Pancreas (tissue), 10 donors: ENCODE measurements at places on chromosomes 2 and 18. TPM values are rescaled to one million over a fixed set of nuclear protein-coding genes. Genes with fewer than 3 reads are reported as not detected.

The ANKRD44 gene
- 12.5 TPM for total RNA-seq

The SNORC gene
- 1.5 TPM for total RNA-seq

The DCC gene
- total RNA-seq: 0.18 TPM

The ALPG gene
- not detected for total RNA-seq

- DNase-seq: no peak
Observed at GRCh38 chr2:109138449-109138848, 9.4 kb downstream of the SH3RF3 start.

GRCh38 chr18:29644276-29644675 is 1398.3 kb downstream of the DSC3 start:
- no peak for DNase-seq

GRCh38 chr2:230202430-230203109 is 17.2 kb downstream of the SP110 start:
- no peak for DNase-seq

DNA sequence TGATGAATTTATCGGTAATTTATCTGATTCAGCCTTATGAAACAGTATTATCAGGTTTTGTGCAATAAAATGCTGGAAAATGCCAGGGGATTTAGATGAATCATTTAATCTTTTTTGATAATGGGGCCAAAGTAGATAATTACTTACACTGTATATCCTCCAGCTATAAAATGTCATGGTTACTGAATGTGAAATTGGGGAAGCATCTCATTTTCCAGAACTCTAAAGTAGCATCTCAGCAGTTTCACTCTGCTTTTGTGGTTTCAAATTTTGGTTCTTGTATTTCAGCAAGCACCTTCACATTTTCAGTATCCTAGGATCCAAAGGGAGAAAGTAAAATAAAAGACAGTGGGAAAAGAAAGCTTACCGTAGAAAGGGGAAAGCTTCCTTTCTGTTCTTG is 12.8 kb downstream of the ANKRD62 start:
- DNase-seq: no peak
